Activated CD4-positive, alpha-beta T cell treated with anti-CD3 and anti-CD28 coated beads, Interleukin-2, amount 10 ng/mL, durations not matched to agents 7 days and 5 days (primary cell): ENCODE measurements at places on chromosomes 4 and X.

GRCh38 chr4:98939892-98940298, 11.0 kb upstream of the EIF4E start:
- peak; percentile 6 for DNase-seq

DNA sequence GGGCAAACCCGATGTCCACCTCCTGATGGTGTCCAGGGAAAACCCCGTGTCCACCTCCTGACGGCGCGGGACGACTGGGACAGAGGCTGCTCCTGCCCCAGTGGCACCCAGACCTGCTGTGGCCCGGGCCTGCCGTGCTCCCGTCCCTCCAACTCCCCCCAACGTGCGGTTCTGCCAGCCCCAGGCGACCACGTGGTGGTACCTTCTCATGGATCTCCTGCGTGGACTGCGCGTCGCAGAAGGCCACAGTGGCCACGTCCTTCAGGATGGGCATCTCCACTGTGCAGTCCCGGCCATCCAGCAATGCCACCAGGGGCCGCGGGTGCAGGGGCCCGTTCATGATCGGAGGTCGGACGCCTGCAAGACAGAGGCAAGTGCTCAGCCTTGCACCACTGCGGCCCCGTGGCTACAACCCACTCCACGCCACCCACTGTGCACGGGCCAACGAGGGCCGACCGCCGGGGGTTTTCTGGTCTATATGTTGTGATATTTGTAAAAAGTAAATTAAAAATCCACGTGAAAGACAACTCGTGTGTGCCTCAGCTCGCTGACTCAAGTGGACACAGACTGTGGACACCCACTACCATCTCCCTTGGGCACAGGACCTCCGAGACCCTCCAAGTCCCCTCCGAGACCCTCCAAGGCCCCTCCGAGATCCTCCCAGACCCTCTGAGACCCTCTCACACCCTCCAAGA, 10.8 kb downstream of the CTBP1 start:
- no peak for DNase-seq

- DNase-seq, result no peak
These were observed 161.8 kb downstream of the RPA4 start for GRCh38 chrX:97045470-97045869.

GRCh38 chr4:154277172-154277571, 214.4 kb downstream of the DCHS2 start:
- DNase-seq, result no peak

GRCh38 chr4:139951021-139951420, 203.0 kb downstream of the MAML3 start:
- DNase-seq, result peak; percentile 49

DNA sequence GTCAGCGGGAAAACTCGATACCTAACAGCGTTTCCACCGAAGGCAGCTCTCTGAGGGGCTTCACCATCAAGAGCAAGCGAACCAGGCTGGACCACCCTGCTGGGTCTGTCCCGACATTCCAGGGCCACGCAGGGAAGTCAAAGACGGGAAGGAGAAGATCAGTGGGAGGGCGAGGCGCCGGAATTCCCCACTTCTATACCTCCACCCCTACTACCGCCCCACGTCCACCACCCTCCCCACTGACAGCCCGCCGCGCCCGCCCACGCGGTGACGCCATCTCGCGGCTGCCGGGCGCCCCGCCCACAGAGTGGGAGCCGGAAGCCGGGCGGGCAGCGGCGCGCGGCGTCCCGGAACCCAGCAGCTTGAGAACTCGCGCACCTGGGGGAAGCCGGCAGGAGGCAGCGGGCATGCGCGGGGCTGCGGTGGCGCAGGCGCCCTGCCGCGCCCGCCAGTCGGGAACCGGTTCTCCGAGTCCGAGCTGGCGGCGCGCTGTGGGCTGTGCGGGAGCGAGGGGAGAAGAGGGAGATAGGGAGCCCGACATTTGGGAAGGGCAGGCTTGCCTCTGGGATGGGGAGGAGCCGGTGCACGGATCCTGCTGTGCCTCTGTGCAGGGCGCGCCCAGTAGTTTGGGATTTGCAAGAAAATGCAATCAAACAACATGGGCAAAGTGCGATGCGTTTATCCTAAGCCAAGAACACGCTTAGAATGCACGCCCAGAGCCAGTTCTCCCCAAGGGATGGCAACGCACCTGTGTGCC, 3.2 kb upstream of the STIM2 start:
- peak; percentile 90 for DNase-seq

- no peak for DNase-seq
These were observed 38.9 kb downstream of the DDX60L start for GRCh38 chr4:168441412-168441811.

DNA sequence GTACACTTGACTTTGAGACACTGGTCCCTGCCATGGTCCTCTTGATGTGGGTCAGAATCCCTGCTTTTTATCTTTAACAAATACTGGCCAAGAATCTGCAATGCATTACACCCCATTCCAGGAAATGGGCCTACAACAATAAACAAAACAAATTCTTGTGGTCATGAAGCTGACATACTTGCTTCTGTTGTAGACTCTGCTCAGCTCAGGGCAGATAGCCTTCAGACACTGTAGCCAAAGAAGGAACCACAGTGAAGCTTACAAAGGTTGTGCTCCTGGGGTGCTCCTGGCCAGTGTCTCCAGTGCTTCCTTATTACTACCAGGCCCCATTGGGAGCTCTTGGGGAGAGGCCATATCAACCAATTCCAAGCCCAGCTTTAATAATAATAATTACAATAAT, 21.8 kb downstream of the KIAA1210 start:
- no peak for DNase-seq

- DNase-seq, result no peak
These were observed 379.6 kb downstream of the ARHGAP24 start for GRCh38 chr4:85854546-85854945.

DNA sequence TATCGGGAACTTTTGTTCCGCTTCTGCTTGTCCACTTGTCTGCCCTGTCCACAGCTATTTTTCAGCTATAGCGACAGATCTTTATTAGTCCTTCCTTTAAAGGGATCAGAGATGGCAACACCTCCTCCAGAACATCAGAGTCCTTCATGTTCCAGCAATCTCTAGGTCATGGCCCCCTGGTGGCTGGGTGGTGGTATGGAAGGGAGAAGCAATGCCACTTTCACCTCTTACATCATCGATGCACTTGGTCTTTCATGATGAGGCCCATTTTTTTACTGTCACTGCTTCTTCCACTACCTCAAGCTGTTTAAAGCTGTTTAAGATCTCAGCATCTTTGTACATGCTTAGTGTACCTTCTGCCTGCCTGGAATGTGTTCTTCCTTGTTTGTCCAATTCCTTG, 106.7 kb downstream of the ARHGAP6 start:
- peak; percentile 44 for DNase-seq

GRCh38 chr4:163755013-163755412, 260.5 kb downstream of the TMA16 start:
- DNase-seq, result peak; percentile 19

DNA sequence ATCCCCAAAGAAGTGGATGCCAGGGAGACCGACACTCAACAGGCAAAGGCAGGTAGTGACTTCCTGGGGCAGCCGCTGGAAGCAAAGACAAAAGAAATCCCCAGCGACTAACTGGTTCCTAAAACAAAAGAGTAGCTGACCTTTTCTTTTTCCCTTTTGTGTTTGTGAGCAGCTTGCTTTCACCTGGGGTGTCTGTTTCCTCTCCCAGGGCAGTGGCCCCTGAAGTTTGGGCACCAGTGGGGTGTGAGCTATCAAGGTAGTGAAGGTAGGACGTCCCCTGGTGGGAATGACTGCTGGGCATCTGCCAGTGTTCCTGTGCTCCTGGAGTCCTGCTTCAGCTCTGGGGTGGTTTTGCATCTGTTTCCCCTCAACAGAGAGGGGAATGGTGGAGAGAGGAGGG, 41.6 kb upstream of the STIM2 start:
- DNase-seq, result no peak

DNA sequence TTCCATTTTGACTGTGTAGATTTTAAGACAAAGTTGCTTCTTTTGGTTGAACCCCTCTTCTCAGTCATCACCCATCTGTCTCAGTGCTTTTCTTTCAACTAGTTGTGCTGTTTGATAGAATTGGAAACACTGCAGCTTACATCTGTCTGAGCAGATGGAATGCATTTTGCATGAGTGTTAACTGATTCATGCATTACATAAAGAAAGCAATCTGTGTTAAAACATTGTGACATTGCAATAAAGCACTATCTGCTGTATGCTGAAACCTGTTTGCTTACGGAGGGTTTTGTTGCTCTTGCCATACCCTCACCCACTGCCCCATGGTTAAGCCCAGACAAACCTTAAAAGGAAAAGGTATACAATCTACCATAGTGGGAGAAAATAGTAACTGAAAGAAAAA, 47.4 kb downstream of the NRK start:
- DNase-seq, result no peak

GRCh38 chrX:123691776-123692175, 41.1 kb downstream of the THOC2 start:
- no peak for DNase-seq

GRCh38 chrX:1833656-1834360, 218.9 kb downstream of the ASMT start:
- no peak for DNase-seq
